ENCODE measurements at places on chromosomes 3 and 15.
A peak's percentile ranks its signal among the peaks of the same experiment; 100 is the strongest.

- no peak for DNase-seq
These were observed 78.7 kb upstream of the GCNT3 start for GRCh38 chr15:59532770-59533379.

GRCh38 chr3:80733522-80734176 lies 965.9 kb upstream of the ROBO1 start:
- DNase-seq: no peak

DNA sequence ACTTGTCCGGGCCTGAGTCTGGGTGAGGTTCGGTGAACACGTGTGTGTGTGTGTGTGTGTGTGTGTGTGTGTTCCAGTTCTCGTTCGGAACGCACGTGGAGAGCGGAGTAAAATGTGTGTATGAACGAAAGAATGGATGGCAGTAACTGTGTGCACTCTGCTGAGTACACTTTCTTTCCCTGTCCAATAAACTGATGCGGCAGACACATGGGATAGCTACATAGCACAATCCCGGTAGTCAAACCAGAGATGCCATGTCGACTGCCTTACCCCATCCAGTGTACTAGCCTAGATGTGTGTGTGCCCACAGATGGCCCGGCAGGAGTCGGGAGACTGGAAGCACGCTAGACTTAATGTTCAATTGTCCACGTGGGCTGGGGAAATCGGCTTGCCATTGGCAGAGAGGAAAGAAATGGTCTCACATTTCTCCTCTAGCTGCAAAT lies 507 bp upstream of the GOLIM4 start:
- no peak for DNase-seq

DNA sequence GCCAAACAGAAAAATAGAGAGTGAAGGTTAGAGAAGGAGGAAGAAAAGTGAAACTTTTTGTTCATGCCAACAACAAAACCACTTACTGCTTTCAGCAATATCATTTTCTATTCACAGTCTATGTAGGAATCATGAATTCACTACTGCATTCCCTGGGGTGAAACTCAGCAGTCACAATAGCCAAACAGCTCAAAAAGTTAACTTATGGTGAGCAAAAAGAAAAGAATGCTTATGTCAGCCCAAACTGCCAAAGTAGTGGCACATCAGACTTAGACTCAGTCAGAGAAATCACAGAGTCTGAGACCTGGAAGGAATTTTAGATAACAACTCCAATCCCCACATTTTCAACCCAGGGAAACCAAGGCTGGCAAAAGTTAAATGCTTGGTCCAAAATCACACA lies 238.7 kb upstream of the TMCO5A start:
- no peak for DNase-seq

- no peak for DNase-seq
These were observed 12.4 kb downstream of the IREB2 start for GRCh38 chr15:78450285-78450858.

GRCh38 chr3:56720849-56721248 lies 37.8 kb upstream of the TASOR start:
- DNase-seq: no peak

DNA sequence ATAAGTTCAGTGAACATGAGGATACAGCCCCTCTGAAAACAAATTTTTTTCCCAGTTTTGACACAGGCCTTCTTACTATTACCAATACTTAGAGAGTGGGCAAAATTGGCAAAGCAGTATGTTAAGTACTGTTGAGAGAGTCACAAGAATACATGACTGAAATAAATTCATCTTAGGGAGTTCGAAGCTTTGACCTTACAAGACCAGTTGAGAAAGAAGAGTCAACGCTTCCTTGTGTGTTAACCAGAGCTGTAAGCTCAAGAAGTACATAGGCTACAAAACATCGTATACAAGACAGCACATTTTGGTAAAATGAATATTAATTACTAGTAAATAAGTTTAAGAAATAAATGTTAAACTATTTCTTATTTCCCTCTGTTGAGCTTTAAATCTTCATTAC lies 164.4 kb upstream of the RORA start:
- no peak for DNase-seq

- no peak for DNase-seq
These were observed 188.0 kb upstream of the TGFBR2 start for GRCh38 chr3:30418443-30418842.

- DNase-seq: no peak
These were observed 31.1 kb downstream of the CYP11A1 start for GRCh38 chr15:74336061-74337005.

- no peak for DNase-seq
These were observed 1.2 kb upstream of the SNAPC5 start for GRCh38 chr15:66498501-66499386.

DNA sequence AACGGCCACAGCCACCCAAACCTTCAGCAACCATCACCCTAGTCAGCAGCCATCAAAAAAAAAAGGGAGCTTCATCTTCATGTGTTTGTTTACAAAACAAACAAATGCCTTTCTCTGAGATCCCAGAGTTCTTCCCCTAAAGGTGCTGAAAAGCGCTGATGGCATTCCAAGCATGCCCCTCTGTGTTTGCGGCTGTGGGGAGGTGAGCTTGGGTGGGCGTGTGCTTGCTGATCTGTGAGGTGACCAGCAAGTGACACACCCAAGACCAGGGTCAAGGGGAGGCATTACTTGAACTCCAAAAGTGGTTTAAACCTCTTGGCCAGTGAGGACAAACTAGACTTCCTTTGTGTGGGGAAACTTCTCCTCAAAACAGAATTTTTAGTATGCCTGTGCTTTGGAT lies 81.5 kb downstream of the DHX36 start:
- DNase-seq: no peak

DNA sequence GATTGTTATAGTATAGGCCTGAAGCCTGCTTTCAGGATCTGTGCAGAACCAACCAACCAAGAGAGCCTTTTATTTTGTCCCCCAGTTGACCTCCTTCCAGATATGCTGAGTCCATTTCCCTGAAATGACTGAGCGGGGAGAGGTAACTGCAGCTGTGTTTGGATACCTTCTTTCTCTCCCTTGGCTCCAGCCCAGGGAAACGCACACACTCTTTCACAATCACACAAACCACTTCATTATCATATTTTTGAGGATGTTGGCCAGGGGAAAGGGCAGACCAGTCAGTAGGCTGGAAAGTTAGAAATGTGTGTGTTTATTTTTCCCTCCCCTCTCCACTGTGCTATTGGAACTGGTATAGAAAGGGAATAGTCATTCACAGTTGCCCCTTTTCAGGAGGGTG lies 417.7 kb upstream of the TBL1XR1 start:
- DNase-seq: no peak

DNA sequence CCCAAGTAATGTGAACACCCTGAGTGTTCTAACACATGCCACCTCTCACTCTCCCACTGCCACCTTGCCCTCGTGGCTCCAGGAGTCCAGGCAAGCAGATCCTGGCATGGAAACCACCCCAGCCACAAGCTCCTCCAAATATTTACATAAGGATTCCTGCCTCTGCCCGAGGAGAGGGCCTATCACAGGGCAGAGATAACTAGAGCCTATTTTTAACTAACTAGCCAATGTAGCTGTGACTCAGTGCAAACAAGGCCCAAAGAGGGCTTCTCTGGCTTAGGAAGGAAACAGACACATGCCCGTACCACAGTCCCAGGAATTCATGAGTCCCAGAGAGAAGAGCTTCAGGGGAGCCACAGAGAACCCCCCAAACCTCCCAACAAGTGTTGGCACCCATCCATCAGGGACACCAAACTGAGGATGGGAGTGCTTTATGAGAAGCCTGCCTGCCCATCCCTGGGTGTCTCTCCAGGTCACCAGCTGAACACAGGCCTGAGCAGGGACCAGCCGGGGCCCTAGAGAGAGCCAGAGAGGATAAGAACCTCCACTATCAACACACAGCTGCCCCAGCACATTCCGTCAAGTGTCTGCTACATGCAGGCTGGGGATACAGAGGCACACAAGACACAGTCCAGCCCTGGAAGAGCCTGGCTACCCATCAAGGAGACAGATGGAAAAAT lies 9.2 kb downstream of the FYCO1 start:
- DNase-seq: no peak

GRCh38 chr15:40958146-40958545 lies 4.9 kb downstream of the CHAC1 start:
- DNase-seq: no peak

GRCh38 chr3:159620281-159620680 lies 368.4 kb upstream of the IL12A start:
- no peak for DNase-seq

DNA sequence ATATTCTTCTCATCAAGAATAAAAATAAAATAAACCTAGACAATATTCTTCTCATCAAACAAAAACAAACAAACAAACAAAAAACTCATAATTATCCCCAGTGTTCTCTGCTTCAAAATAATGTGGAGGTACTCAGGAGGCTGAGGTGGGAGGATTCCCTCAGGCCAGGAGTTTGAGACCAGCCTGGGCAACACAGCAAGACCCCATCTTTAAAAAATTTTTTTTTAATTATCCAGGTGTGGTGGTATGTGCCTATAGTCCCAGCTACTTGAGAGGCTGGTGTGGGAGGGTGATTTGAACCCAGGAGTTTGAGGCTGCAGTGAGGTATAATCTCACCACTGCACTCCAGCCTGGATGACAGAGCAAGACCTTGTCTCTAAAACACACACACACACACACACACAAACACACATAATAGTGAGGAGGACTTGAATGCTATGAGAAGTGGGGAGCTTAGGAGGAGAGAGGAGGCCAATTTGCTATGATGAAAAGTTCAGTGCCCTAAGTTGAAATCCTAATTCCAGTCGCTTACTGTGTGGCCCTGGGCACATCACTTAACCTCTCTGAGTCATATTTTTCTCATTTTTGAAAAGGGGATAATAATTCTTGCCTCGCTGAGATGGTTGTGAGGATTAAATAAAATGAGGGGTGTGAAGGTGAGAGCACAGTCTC lies 35.8 kb upstream of the HERC1 start:
- DNase-seq: no peak

- no peak for DNase-seq
These were observed 7.7 kb upstream of the MAP1A start for GRCh38 chr15:43509660-43510199.

DNA sequence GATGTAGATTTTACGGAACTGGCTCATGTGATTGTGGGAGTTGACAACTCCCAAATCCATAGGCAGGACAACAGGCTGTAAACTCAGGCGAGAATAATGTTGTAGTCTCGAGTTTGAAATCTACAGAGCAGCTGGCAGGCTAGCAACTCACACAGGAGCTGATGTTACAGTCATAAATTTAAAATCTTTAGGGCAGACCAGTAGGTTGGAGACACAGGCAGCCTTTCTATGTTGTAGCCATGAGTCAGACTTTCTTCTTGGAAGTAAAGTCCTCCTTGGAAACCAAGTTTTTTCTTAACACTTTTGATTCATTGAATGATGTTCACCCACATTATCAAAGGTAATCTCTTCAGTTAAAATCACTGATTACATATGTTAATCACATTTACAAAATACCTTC lies 89.1 kb upstream of the ALCAM start:
- DNase-seq: no peak

- no peak for DNase-seq
These were observed 59.8 kb upstream of the IP6K2 start for GRCh38 chr3:48776854-48777253.

- DNase-seq: no peak
These were observed 7.6 kb downstream of the KY start for GRCh38 chr3:134643150-134643675.

- no peak for DNase-seq
These were observed 927 bp downstream of the SMAD6 start for GRCh38 chr15:66702787-66703539.

GRCh38 chr3:84600703-84601225 lies 358.0 kb upstream of the CADM2 start:
- no peak for DNase-seq

GRCh38 chr3:33201195-33201594 lies 17.4 kb downstream of the SUSD5 start:
- no peak for DNase-seq

- DNase-seq: no peak
These were observed 9.9 kb downstream of the BCL6 start for GRCh38 chr3:187735383-187735782.

GRCh38 chr3:54891540-54891897 lies 36.3 kb downstream of the LRTM1 start:
- DNase-seq: no peak

DNA sequence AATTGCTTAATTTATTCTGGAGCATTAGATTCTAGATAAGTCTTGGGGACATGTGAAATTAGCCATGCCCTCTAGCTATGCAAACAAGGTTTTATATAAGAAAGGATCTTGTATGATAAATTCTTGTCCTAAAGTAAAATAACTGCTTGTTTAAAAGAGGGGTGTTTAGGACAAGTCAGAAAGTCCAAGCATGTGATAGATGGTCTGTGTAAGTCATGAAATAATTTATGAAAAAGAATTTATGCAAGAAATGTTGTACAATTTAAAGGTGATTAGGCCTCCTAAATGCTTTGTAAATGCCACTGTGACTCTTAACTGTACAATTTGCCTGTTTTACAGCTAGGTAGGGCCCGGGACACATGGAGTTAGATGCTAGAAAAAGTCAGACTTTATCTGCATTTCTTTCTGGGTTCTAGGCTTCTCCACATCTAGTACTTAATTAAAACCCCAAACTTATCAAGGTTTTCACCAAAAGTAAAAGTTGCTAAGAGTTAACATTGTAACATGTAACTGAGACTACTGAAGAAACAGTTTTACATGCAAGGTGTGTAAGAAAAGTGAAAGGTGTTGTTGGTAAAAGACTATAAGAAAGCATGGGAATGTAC lies 13.2 kb downstream of the LINS1 start:
- DNase-seq: no peak

GRCh38 chr3:170178651-170179050 lies 2.9 kb downstream of the PHC3 start:
- peak; percentile 23 for DNase-seq

- no peak for DNase-seq
These were observed 147.3 kb downstream of the TP63 start for GRCh38 chr3:189778340-189778950.

DNA sequence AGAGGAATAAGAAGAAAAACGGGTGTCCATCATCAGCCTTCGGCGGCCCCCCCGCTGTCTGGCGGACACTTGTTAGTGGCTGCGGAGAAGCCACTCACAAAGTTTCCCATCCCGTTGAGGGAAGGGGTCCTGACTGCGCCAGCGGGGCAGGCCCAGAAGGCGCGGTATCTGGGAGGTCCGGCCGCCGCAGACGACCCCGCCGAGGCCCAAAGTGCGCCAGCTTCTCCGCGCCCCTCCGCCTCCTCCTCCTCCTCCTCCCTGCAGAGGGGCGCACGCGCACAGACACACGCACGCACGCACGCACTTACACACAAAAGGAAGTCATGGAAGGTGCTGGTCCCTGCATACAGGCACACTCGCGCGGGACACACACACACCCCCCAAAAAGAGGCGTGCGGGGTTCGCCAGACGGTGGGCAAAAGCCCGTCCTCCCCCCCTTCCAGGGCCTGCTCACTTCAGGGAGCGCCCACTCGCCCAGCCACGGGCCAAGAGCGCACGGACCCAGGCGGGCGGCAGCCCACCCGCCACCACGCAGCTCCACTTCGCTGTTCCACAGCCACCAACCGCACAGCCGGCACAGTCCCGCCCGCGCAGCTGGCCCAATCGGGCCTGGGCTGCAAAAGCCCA lies 18.0 kb downstream of the ZNF148 start:
- DNase-seq: peak; percentile 69

All from CD4-positive, alpha-beta T cell (primary cell).